GOT3 (cell line): ENCODE measurements at places on chromosomes 2 and 18.

- no peak for DNase-seq
Measured at GRCh38 chr18:59646963-59647307, 50.3 kb downstream of the CCBE1 start.

- no peak for DNase-seq
Measured at GRCh38 chr2:121804340-121804739, 48.9 kb downstream of the TSN start.

DNA sequence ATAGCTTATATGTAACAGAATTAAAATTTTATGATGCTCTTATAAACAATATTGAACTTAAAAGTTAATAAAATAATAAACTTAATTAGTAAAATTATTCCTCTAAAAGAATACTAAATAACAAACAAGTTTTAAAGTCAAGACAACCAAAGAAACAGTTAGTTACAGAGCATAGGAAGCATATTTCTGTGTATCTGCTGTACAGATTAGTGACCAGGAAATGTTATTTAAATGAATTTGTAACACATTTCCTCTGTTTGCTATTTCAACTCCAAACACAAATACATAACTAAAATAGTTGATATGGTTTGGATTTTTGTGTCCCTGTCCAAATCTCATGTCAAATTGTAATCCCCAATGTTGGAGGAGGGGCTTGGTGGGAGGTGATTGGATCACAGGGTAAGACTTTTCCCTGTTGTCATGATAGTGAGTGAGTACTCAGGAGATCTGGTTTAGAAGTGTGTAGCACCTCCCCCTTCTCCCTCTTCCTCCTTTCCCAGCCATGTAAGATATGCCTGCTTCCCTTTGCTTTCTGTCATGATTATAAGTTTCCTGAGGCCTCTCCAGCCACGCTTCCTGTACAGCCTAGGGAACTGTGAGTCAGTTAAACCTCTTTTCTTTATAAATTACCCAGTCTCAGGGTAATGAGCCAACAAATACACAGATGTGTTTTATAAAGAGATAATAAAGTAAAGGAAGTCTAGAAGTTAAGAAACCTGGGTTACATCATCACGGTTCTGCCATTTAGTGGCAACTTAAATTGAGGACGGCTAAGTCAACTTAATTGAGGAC lies 51.8 kb downstream of the ROCK2 start:
- DNase-seq = no peak

DNA sequence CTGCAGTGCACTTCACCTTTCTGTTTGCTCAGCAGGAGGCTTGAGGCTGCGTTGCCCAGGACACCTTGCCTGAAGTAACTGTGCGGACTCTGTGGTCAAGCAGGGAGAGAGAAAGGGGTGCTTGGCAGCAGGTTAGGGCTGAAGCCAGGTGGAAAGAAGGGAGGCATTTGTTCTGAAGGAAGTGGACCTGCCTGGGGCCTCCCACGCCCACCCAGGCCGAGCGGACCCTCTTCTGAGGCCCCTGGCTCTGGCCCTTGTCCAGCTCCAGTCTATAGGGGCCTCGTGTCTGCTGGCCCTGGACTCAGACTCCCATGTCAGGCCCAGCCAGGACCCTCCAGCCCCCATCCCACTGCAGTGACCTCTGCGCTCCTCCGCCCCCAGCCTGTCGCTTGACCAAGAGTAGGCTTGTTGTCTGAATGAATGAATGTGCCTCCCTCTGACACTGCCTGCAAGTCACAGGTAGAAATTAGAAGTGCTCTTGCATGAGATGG lies 2.5 kb downstream of the SNED1 start:
- DNase-seq = no peak

DNA sequence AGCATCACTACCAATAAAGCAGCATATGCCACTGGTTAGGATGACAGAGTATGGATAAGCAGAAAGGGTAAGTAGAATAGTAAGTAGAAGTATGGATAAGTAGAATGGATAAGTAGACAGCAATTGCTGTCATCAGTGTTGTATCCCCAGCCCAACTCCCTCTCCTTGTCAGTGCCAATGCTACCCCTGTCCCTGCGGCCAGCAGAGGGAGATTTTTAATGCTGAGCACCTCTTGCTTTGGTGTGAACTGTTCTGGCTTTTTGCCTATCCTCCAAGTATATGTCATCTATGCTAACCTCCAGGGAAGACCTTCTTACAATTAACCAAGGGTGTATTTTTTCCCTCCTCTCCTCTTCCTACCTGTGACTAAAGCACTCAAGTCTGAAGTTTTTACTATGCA lies 136.7 kb upstream of the SPHKAP start:
- no peak for DNase-seq

DNA sequence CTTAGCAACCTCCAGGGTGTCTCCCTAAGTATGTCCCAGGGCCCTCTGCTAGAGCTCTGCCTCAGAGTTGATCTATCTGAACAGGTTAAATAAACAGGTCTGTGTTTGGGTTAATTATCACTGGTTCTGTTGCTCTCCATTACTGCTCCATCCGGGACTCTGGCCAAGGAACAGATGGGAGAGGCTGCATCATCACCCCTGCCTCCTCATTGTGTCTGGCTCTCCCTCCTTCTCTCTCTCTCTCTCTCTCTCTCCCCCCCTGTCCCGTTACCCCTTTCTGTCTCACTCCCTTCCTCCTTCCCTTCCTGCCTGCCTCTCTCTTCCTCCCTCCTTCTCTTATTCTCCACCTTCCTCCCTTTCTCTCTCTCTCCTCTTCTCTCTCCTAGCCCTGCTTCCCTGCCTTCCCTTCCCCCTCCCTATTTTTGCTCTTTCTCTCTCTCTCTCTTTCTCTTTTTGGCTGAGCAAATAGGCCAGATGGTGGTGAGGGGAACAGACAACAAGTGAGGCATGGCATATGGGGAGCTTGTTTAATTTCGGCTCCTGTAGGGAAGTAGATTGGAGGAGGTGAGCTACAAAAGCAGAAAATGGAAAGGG lies 62.1 kb downstream of the SETBP1 start:
- DNase-seq = no peak

- DNase-seq = no peak
Measured at GRCh38 chr18:22559414-22560274, 141.9 kb upstream of the CTAGE1 start.

DNA sequence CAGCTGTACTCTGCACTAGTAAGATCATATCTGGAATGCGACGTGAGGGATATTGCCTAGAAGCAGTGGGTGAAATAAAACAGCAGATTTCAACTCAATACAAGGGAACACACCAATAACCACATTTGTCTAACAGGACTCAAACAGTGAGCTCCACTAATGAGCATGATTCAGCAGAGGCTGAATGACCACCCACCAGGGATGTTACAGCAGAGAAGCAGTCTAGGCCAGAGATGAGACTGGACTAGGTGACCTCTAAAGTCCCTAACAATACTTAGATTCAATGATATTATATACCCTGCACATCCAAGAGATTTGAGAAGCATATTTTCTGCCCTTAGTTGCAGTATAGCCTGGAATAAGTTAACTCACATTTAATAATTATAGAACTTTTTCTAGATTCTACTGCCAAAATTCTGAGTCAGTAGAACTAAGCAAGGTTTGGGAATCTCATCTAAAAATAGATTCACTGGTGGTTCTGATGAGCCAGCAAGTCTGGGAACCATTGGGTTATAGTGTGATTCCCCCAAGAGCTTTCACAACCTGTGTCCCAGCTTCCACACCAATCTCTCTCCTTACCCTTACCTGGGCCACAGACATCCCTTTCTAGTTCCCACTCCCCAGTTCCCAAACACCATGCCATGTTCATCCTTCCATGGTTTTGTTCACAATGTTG lies 6.3 kb downstream of the THOC1 start:
- DNase-seq = no peak

DNA sequence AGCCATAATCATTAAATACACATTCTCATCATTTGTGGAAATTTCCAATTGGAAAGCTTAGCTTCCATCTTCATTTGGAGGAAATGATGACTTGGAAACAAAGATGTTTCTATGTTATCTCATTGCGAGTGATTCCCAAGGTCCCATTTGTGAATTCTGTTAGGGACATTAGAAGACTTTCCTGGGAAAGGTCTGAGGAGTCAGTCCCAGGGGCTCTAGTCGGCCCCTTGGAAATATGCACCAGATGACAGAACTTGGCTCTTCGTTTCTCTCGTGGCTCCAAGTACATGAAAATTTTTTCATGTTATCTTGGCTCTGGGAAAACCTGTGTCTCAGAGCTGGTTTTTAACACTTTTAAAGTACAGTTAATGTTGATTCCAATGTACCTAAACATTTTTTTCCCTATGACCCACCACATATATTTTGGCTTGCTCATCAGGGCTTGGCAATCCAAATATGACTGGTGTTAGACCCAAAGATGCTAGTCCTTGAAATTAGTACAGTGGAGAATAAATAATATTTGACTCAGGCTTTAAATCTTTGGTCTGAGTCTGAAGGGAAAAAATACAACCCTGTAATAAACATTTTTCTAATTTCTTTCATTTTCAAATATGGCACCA lies 15.4 kb upstream of the CAVIN2 start:
- DNase-seq = no peak

- no peak for DNase-seq
Measured at GRCh38 chr2:101200676-101201075, 49.5 kb upstream of the TBC1D8 start.

- DNase-seq = no peak
Measured at GRCh38 chr2:215442401-215442787, 6.5 kb upstream of the FN1 start.

- no peak for DNase-seq
Measured at GRCh38 chr2:28137221-28137620, 246.7 kb downstream of the BABAM2 start.

DNA sequence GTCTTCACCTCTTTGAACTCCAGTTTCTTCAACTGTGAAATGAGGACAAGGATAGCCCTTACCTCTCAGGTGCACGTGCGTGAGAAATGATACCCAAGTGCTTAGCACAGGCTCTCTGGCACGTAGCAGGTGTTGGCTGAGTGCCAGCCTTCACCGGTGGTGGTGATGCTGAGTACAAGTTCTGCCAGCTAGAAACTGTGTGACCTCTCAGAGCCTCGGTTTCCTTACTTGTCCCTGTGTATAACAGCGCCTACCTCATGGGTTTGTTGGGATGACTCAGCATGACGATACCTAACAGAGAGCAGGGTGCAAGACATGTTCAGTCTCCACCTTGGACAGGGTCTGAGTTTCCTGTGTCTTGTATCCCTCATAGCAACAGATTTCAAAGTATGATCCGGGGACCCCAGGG lies 205.1 kb downstream of the TNS1 start:
- no peak for DNase-seq

GRCh38 chr2:220572385-220572784 lies 945.0 kb downstream of the SLC4A3 start:
- no peak for DNase-seq

DNA sequence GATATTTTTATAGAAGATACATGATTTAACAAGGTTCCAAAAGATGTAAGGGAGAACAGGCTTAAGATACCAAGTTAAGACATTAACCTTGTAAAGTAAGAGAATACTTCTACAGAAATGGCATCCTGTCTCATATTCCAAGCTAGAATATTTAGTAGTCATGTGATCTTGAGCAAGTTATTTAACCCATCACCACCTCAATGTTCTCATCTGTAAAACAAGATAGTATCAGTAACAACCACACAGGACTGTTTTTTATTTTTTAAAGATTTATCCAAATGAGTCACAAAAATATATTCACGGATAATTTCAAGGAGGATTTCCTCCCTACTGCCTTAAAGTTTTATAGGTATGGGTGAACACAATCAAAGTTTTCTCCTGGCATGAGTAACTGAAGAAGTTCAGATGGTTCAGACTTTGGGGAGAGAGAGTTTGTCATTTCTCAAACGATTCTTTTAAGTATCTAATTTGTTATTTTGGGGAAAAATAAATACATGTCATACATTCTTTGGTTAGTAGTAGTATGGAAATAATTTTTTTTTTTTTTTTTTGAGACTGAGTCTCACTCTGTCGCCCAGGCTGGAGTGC lies 25.9 kb downstream of the ROCK1 start:
- DNase-seq = no peak

DNA sequence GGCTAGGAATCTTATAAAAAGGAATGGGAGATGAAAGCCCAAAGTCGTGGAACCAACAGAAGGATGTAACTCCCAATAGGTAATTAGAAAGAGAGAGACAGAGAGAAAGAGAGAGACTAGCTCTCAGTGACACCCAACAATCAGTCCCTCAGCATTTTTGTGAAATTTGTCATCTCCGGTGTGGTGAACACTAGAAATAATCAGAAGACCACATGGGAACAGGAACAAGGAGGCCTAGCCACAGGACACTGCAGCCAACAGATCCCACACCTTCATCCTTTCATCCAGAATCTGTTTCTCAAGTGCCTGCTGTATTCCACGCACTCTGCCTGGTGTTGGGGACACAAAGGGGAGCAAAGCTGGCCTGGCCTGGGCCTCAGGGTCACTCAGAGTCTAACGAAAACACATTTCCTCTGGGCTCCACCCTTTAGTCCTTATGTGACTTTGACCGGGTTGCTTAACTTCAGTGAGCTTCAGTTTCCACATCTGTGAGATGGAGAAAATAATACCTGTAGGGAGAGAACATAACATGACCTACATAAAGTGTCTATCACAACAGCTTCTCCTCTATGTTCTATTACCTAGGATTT lies 53.1 kb downstream of the EHD3 start:
- DNase-seq = no peak

DNA sequence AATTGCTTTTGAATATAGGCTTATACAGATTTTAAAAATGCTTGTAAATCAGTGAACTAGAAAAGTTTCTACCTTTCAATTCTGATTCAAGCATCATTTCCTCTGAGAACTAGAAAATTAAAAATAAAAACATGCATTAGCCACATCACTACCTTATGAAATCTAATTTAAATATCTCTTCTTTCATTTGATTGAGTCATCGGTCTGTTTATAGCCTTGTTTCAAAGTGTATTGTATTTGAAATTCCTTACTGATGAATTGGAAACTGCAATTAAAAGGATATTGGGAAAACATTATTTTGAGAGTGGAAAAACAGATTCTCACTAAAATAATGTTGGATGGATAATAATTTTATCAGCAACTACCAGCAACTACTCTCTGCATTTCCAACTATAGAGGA lies 717.7 kb upstream of the FAM98A start:
- DNase-seq = no peak

- DNase-seq = no peak
Measured at GRCh38 chr2:210584834-210585233, 28.4 kb downstream of the CPS1 start.

GRCh38 chr18:49207361-49207760 lies 253.1 kb downstream of the DYM start:
- DNase-seq = no peak

DNA sequence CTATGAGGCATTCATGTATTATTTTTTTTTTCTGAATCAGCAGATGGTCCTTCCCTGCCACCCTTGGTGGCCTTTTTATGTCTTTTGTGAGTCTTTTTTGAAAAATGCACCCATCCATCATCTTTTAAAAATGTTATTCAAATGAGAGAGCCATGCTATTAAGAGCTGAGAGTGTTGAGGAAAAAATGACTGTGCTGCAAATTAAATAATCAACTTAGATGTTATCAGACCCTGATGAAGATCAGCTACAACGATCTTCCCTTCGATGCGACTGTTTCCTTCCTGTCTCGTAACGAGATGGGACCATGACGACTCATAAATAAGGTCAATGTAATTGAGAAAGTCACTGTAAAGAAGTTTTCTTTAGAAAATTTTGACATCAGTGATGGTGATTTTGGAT lies 44.4 kb downstream of the TRIB2 start:
- no peak for DNase-seq

GRCh38 chr18:23906658-23907057 lies 107.9 kb upstream of the TTC39C start:
- DNase-seq = no peak
